ENCODE measurements at places on chromosomes 4 and X. TPM values are rescaled to one million over a fixed set of nuclear protein-coding genes. Genes with fewer than 3 reads are reported as not detected.

Gene NALF2
- 2.0 TPM for total RNA-seq

Gene MAGEC3
- not detected for total RNA-seq

Gene GASK1B
- 38.6 TPM for total RNA-seq

Gene ADRA2C
- total RNA-seq: 36.2 TPM

- H3K27ac ChIP-seq: no peak overlapping the region
- no peak overlapping the region for H3K4me3 ChIP-seq
- no peaks in the 10 kb centered on the region for H3K36me3 ChIP-seq
- no peaks in the 10 kb centered on the region for H3K27me3 ChIP-seq
- no peaks in the 10 kb centered on the region for H3K4me1 ChIP-seq
Observed at GRCh38 chrX:146238173-146238572, 420.5 kb downstream of the SLITRK2 start.

- no peak overlapping the region for H3K27ac ChIP-seq
- no peak for DNase-seq
- no peak overlapping the region for H3K4me3 ChIP-seq
- no peaks in the 10 kb centered on the region for H3K4me1 ChIP-seq
- H3K27me3 ChIP-seq: no peaks in the 10 kb centered on the region
Observed at GRCh38 chr4:119053997-119054396, 81.6 kb upstream of the MYOZ2 start.

- no peaks in the 10 kb centered on the region for H3K4me1 ChIP-seq
- no peaks in the 10 kb centered on the region for H3K36me3 ChIP-seq
- H3K27ac ChIP-seq: no peak overlapping the region
- H3K4me3 ChIP-seq: no peak overlapping the region
- DNase-seq: no peak
- no peaks in the 10 kb centered on the region for H3K27me3 ChIP-seq
Observed at GRCh38 chr4:141430686-141431085, 205.7 kb upstream of the IL15 start.

DNA sequence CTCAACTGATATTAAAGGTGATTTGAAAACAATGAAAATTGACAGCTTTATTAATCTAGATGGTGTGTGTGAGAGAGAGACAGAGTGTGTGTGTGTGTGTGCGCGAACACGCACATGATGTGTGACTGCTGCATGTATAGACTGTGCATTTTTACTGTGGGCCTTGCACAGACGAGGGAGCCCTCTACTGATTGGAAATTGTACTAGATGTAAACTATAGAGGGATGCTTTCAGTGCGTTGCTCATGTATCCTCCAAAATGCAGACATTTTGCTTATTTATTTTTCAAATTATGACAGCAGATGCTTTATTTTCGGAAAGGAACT is 168.4 kb upstream of the GK2 start:
- DNase-seq: no peak
- no peaks in the 10 kb centered on the region for H3K4me1 ChIP-seq
- H3K36me3 ChIP-seq: no peaks in the 10 kb centered on the region
- H3K27ac ChIP-seq: no peak overlapping the region

- DNase-seq: no peak
- no peaks in the 10 kb centered on the region for H3K4me1 ChIP-seq
Observed at GRCh38 chrX:147962476-147962875, 18.7 kb upstream of the FMR1NB start.

All from kidney (tissue), 22 donors.